Panc1 (cell line): ENCODE measurements at places on chromosomes 5 and 9. TPM values are rescaled to one million over a fixed set of nuclear protein-coding genes. Genes with fewer than 3 reads are reported as not detected.

DNA sequence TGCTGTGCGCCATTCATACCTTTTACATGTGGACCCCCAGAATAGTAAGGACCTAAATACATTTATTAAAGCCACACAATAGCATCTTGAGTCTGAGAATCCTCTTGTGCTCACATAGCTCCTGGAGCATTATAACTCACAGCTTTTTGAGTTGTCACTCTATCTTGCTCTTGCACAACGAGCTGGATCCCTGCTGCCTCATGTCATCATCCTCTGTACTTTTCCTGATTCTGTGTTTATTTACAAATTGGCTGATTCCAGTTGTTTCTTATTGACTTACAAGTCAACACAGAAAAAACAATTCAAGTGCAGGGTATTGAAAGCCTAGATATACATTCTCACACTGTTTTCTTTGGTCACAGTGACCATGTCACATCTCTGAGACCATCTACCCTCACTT, 112.9 kb downstream of the SLC1A3 start:
- no peak for DNase-seq

GRCh38 chr5:172919525-172920446, 39.4 kb upstream of the RPL26L1 start:
- no peak for DNase-seq

- DNase-seq, result no peak
Measured at GRCh38 chr9:107158321-107158720, 124.8 kb upstream of the RAD23B start.

DNA sequence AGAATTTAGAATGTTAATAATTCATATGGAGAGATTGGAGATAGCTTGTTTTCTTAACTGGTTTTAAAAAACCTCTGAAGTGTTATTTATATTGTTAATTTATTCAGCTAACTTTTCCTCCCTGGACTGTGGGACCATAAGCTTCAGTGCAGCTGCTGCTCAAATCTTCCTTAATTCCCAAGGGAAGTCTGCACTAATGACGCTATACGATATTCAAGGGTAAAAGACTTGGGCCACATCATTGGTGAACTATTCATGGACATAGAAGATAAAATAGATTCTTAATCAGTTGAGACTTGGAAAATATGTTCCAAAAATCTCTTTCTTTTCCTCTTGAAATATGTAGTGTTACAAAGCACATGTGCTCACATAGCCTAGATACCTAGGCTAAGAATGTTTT, 31.1 kb upstream of the GAS1 start:
- no peak for DNase-seq

DNA sequence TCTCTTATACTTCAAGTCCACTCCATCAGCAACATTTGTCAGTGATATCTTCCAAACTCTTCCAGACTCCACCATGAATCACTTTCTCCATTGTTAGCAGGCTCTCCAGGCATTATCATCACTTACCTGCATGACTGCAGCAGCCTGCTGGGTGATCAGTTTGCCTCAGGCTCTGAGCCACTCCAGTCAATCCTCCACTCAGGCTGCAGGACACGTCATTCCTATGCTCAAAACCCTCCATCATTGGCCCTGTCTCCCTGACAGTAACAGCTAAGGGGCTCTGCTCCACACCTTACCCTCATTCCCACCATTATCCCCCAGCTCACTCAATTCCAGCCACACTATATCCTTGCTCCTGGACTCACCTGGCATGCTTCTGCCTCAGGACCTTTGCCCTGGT, 10.7 kb downstream of the DIRAS2 start:
- DNase-seq, result no peak

DNA sequence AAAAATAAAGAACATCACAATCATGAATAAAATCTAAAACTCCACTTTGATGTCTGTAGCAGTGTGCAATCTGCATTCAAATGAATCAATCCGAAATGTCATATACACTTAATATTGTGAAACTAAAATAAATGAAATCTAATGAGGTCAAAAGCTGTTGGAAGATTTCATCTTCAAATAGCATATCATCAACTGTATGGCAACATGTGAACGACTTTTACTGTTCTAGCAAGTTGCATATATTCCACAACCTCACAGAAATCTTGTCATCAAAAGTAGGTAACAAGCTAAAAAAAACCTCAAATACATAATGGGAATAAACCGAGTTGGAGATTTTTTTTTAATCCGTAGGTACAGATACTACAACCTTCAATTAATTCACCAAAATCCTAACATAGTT, 1.2 kb downstream of the PTBP3 start:
- DNase-seq, result no peak

DNA sequence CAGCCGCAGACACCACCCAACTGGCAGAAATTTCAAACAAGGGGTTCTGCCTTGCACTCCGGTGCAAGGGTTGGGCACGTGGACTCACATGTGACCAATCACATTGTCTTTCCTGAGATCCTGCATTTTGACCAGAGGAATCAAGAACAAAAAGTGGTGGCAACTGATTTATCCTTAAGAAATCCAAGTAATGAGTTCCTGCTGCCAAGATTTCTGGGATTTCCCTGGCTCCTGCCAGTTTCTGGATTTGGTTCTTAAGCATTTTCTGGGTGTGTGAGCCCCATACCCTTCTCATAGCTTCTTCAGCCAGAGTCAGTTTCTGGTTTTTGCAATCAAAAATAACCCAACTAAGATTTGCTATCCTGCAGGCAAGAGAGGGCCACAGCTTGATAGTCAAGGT, 17.4 kb upstream of the KCNIP1 start:
- DNase-seq, result no peak

GRCh38 chr5:5551499-5551898, 129.0 kb downstream of the ICE1 start:
- DNase-seq, result no peak

- no peak for DNase-seq
Measured at GRCh38 chr5:168123631-168124528, 167.6 kb upstream of the WWC1 start.

- no peak for DNase-seq
Measured at GRCh38 chr5:64632251-64632650, 58.1 kb upstream of the SHISAL2B start.

GRCh38 chr5:178931846-178932760, 8.9 kb upstream of the ZNF454 start:
- no peak for DNase-seq

Gene FAT2
- not detected for total RNA-seq

Gene MOCS2
- 39.5 TPM for total RNA-seq

Gene PCAT7
- 0.59 TPM for total RNA-seq

Gene OBP2B
- not detected for total RNA-seq

Gene PCA3
- total RNA-seq, result not detected

Gene SPATA31E1
- total RNA-seq, result not detected

Gene C5orf58
- total RNA-seq, result 0.15 TPM
